GM10248 (cell line): ENCODE measurements at places on chromosomes 4 and X.
A peak's percentile ranks its signal among the peaks of the same experiment; 100 is the strongest.

- DNase-seq = no peak
These were observed 4.7 kb upstream of the LRAT start for GRCh38 chr4:154739111-154739510.

DNA sequence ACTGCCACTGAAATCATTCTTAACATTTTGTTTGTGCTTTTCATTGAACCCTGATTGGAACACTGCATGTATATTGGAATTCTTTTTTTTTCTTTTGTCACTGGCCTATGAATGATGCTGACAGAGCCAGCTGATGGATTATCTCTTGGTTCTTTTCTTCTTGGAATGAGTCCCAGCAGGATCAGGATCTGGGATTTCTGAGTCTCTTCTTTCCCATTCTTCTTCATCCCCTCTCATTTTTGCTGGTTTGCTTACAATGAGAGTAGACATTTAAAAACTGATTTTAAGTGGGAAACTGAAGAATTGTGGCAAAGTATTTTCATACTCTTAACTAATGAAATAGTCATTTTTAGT, 9.0 kb downstream of the DCUN1D4 start:
- DNase-seq = no peak

- DNase-seq = no peak
These were observed 8.8 kb upstream of the GALNT7 start for GRCh38 chr4:173159791-173160190.

GRCh38 chr4:122456231-122457116, at the start of gene IL2:
Gene IL2 (minus strand): TSS chr4:122456725. CDS start chr4:122456440, 285 bp downstream.
- no peak for DNase-seq

DNA sequence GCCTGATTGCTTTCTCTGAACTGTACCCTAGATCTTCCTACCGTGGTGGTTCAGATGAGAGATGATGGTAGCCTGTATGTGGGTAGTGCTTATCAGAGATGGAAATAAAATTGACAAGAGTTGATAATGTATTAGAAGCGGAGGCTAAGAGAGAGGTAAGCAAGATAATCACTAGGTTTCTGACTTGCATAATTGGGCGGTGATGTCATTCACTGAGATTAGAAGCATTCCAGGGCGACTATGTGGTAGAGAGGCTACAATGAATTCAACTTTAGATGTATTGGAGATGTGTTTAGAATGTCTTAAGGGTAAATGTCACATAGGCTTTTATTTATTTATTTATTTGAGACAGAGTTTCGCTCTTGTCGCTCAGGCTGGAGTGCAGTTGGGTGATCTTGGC, 415 bp upstream of the TENM3 start:
- DNase-seq = no peak

DNA sequence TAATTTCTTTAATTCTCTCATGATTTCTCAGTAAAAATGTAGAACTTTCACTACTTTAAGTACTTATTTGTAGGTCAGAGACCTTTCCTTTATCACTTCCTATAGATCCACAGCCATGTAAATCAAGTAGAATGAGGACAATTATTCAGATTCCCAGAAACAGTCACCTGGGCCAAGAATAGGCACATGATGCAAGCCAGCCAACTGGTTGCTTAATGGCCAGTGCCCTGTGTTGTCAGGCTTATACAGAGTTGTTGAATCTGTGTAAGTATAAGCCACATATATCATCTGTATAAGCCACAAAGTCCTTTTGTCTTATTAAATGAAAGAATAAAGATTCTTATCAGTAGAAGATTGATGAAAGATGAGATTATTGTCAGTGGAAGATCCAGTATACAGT, 5.2 kb downstream of the BANK1 start:
- no peak for DNase-seq

DNA sequence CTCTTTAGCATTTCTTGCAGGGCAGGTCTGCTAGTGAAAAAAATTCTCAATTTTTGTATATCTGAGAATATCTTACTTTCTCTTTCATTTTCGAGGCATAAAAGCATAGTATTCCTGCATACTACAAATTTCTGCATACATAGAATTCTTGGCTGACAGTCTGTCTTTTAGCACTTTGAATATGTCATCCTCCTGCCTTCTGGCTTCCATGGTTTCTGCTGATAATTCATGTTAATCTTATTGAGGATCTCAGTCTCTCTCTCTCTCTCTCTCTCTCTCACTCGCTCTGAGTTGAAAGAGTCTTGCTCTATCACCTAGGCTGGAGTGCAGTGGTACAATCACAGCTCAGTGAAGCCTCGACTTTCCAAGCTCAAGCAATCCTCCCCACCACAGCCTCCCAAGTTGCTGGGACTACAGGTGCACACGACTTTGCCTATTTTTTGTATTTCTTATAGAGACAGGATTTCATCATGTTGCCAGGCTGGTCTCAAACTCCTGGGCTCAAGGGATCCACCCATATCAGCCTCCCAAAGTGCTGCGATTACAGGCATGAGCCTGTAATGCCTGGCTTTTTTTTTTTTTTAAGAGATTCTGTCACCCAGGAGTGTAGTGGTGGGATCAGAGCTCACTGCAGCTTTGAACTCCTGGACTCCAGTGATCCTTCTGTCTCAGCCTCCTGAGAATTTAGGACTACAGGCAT, 161.3 kb downstream of the FNIP2 start:
- DNase-seq = no peak

DNA sequence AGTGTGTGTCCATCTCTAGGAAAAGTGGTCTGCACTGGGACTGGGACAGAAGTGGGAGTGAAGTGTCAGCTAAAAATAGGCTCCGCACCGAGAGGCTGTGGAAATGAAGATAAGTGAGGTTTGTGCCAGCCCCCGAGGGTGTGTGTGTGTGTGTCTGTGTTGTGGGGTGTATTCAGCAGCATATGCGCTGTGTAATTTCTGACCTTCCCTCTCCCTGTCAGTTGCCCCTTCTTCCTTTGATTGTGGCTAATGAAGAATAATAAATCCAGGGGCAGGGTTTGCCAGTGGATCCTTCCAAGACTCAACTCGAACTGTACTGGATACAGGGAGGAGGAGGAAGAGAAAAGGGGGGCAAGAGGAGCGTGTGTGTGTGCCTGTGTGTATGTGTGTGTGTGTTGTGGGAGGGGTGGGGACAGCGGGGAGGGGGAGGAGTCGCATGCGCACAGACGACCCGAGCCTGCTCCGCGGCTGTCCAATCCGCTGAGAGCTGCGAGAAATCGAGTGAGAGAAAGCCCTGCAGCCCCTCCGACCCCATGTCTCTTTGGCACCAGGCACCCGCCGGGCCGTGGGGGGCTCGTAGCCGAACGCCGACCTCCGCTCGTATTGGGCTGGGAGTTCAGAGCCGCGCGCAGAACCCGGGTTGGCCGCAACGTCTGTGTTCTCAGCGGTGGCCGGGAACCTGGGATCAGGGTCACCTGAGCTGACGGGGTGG, 916 bp upstream of the POU4F2 start:
- DNase-seq = no peak

GRCh38 chrX:84047339-84047738, 140.7 kb downstream of the RPS6KA6 start:
- DNase-seq = no peak

GRCh38 chr4:20612313-20612712, 87.9 kb upstream of the PACRGL start:
- no peak for DNase-seq

DNA sequence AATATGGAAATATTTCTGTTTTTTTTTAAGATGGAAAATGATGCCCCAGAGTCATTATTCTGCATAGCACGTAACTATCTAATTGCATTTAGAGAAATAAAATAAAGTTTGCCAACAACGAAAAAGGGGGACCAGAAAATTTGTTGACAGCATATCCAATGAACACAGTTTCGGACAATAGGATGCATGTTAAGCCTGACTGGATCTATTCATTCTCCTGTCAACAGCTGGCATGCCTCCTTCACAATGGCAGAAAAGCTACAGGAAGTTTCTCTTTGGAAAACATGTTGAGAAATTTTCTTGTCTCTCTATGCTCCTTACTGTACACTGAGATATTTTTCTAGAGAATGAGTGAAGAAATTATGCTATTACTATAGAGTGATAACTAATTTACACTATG, 262.5 kb downstream of the GRID2 start:
- no peak for DNase-seq

DNA sequence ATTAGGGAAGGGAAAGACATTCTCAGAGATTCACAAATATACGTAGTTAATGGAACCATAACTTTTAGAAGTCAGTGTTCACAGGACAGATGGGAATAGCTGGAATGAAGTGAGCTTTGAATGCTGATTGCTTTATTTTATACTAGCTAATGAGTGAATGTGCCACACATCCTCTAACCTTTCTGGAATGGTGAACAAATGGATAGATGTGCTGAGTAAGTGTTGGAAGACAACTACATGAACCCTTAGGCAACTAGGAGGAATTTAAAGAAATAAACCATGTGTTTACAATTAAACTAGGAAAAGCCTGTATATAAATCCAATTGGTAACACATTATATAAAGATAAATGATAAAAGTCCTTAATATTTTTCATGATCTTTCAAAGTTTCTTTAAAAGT, 91.6 kb upstream of the LIMCH1 start:
- DNase-seq = no peak

DNA sequence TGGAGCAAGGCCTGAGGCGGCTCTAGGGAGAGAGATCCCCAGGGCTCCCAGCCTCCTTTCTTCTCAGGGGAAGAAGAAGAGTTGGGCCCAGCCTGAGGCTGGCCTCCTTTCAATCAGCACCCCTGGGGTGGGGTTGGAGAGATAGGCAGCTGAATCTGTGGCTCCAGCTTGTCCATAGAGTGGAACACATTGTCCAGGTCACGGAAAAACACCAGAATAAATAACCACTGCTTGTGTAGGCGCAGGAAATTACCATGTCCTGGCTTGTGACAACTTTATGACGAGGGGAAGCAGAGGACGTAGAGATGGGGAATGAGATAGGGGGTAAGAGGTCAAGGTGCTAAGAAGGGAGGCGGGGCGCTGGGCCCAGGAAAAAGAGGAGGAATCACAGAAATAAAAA, 80.8 kb upstream of the EFNB1 start:
- DNase-seq = no peak

GRCh38 chr4:42248972-42249371, 96.5 kb upstream of the BEND4 start:
- DNase-seq = no peak

DNA sequence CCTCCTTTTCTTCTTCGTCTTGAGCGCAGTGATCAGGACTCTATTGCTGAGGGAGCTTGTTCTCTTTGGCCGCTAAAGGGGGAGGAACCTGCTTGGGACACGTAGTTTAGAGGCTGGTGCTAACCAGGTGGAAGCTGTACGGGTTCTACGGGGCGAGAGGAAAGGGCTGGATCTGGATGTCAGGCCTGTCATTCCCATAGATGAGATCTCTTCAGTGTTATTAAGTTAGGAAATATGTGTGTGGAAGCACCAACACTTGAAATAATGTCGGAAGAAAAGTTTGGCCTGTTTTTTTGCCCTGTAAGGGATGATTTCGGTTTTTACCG, 643 bp downstream of the SRP72 start:
- peak; percentile 38 for DNase-seq
